ENCODE measurements at places on chromosomes 5 and 9.

GRCh38 chr5:161545344-161546094, 1.0 kb downstream of the GABRB2 start:
- DNase-seq: no peak

- DNase-seq: no peak
These were observed 6.1 kb downstream of the SETX start for GRCh38 chr9:132348676-132349075.

DNA sequence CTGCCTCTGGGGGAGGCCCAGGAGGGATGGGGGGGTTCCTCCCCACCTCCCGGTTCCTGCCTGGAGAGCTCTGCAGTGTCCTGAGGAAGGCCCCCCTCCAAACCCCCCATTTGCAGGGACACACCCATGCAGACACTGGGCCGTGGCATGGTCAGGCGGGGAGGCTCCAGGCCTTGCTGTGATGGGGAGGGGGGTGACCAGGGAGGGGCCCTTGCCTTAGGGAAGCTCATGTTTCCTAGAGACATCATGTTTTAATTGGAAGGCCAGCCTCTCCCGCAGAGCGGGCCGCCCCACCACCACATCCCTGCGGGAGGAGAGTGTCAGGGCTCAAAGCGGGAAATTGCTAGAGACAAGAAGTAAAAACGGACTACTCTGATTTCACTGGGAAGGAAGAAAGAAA, 12.0 kb downstream of the PRRX2 start:
- no peak for DNase-seq

DNA sequence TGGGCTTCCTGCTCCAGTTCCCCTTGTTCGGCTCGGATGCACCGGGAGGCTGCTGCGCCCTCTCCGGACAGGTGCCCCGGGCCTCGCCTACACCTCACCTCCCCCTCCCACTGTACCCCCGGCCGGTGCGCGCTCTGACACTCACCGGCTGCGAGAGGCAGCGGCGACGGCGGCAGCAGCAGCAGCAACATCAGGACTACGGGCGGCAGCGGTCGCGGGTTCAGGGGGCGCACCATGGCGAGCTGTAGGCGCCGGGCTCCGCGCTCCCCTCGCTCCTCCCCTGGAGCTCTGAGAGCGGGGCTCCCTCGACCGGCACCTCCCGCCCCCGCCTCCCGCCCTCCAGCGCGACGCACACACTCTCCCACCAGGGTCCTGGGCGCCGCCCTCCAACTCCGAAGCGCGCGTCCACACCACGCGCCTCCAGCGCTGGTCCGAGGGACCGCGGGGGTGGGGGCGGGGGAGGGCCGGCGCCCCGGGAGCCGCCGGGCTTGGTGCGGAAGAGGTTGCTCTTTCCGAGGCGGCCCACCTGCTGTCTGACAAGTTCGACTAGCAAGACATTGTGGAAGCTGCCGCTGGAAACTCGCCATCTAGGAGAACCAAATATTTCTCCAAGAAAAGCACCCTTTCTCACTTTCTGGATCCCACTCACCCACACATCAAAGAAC, at the start of gene GFRA3:
TSS of gene GFRA3 (minus strand) at position 433 of the 665 bp plus-strand sequence. CDS start at position 236, 197 bp downstream.
- no peak for DNase-seq

- DNase-seq: no peak
These were observed 51.3 kb downstream of the LMX1B start for GRCh38 chr9:126664900-126665643.

DNA sequence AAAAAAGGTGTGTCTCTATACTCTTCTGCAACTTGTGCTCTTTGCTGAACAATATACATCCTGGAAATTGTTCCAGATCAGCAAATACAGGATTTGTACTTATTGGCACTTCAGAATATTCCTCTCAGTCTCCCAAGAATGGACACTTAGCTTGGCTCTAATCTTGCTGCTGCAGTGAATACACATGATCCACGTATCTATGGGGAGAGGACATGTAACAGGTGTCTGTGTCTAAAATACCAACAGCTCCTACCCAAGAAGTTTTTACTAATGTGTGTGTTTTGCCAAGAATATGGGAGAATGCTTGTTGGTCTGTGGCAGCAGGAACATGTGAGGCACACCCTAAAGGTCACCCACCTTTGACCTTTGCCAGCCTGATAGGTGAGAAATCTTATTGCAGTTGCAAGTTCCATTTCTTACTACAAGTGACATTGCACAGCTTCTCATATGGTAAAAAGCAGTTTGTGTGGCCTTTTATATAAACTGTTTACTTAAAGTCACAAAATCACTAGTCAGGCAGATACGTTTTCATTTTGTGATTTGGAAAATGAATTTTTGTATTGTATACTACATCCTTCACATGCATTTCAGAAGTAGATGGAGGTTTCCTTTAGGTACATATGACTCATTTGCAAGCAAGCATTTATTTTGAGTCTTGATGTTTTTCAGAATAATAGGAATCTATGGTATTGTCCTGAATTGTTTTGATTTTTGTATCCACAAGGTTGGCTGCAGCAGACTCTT, 35.8 kb downstream of the PHF2 start:
- no peak for DNase-seq

GRCh38 chr9:16367605-16368231, 502.8 kb downstream of the BNC2 start:
- no peak for DNase-seq
